ENCODE measurements at places on chromosomes 4 and X.

DNA sequence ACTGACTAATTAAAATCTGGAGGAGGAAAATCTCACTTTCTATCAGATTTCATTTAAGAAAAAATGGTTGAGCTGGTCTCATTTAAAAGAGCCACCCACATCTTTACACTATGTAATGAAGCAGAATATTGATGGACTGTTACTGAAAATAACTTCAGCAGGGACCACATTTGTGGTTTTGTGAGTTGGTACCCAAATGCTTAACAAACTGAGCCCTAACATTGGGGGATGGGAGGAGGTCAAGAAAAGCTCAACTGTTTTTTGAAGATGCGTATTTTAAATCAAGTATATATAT lies 30.1 kb downstream of the HOPX start:
- DNase-seq = no peak

GRCh38 chrX:40272141-40272540 lies 174.4 kb upstream of the BCOR start:
- DNase-seq = no peak

GRCh38 chr4:186134257-186134656 lies 29.8 kb downstream of the FAM149A start:
- DNase-seq = no peak

GRCh38 chrX:3811331-3812311 lies 98.2 kb upstream of the PRKX start:
- no peak for DNase-seq

GRCh38 chr4:135191596-135191995 lies 990.0 kb upstream of the PABPC4L start:
- no peak for DNase-seq

- no peak for DNase-seq
Observed at GRCh38 chr4:176475067-176475466, 155.3 kb downstream of the SPCS3 start.

GRCh38 chrX:123965712-123966111 lies 4.2 kb downstream of the STAG2 start:
- DNase-seq = no peak

DNA sequence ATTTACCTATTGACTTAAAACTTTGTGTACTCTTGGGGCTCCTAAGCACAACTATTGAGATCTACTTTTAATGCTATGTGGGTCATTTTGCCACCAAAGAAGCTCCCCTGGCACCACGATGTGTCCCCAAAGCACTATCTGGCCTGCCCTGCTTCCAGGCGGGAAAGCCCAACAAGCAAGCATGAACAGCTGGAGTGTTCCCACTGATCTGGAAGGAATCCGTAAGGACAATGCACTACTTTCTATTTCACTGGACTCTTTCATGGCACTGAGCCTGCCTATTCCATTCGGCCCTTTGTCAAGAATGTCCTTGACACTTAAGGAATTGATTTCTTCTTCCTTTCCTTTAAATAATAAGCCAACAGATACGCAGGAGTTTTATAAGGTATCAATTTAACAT lies 38.8 kb downstream of the GRIA3 start:
- peak; percentile 5 for DNase-seq

DNA sequence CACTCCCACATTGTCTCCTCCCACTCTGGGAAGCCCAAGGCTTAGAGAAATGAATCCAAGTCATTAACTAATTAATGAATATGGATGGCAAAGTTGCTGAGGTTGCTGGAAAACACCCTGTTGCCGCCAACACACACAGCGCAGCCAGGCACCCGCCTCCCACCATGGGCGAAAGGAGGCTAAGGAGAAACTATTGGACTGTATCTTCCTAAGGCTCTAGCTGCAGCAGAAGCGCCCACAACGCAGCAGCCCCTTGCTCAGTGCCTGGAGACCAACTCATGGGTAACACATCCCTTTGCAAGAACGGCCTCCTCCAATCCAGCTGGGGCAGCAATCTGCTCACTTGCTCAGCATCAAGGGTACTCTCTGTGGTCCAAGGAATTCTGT lies 34.2 kb downstream of the TSC22D3 start:
- DNase-seq = no peak

GRCh38 chr4:83331956-83332355 lies 2.7 kb downstream of the HPSE start:
- DNase-seq = no peak

DNA sequence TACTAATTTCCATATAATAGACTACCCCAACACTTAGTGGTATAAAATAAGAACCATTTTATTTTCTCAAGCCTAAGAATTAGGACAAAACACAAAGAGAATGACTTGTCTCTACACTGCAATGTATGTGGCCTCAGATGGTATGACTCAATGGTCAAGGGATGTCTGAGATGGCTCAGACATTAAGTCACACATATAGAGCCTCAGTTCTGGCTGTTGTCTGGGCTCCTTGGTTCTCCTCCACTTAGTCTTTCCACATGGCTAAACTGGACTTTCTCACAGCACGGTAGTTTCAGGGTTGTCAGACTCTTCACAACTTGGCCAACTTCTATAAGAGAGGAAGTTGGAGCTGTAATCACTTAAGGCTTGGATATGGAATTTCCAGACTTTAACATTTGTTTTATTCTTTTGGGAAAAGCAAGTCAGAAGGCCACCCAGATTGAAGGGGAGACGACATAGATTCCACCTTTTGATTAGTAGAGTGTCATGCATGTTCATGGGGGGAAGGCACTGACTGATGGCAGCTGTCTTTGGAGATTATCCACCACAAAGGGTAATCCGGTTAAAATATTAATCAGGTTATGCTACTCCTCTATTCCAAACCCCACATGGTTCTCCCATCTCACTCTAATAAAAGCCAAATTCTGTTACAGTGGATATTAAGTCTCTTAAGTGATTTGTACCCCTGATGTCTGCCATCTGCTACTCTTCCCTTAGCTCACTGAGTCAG lies 9.4 kb downstream of the IL15 start:
- DNase-seq = no peak

DNA sequence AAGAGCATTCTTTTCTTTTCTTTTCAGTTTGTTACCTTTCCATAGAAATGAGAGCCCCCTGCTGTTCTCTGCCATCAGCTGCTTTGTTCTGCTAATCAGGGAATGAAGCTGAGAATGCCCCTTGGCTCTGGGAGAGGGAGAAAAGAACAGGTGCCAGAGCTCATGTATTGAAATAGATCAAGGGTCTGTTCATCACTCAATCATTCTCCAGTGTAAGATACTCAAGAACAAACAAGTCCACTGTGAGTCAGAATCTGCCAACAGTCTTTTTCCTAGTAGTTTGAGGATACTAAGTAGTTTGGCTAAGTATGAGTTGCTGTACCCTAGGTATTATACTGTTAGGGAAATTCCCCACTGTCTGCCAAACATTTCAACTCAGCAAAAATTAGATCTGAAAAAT lies 144.3 kb downstream of the RTL3 start:
- no peak for DNase-seq

- DNase-seq = no peak
Observed at GRCh38 chrX:110089656-110090403, 86.9 kb downstream of the TMEM164 start.

DNA sequence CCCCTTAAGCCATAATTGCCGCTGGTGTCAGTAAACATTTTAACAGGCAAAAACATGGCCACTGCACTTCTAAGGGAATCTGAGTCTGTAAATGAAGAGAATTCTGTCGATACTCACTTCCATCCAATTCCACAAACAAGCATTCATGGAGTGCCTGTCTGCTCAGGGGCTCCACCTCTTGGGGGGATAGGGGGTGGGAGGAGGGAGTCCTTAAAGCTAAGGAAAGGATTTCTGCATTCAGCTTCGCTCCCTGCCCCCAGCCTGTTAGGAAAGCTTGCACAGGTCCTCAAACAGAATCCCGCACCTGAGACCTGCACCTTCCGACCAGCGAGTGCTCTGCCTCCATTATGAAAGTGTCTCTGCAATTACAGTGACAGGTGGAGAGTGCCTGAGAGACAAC lies 130.2 kb upstream of the KIT start:
- DNase-seq = no peak

DNA sequence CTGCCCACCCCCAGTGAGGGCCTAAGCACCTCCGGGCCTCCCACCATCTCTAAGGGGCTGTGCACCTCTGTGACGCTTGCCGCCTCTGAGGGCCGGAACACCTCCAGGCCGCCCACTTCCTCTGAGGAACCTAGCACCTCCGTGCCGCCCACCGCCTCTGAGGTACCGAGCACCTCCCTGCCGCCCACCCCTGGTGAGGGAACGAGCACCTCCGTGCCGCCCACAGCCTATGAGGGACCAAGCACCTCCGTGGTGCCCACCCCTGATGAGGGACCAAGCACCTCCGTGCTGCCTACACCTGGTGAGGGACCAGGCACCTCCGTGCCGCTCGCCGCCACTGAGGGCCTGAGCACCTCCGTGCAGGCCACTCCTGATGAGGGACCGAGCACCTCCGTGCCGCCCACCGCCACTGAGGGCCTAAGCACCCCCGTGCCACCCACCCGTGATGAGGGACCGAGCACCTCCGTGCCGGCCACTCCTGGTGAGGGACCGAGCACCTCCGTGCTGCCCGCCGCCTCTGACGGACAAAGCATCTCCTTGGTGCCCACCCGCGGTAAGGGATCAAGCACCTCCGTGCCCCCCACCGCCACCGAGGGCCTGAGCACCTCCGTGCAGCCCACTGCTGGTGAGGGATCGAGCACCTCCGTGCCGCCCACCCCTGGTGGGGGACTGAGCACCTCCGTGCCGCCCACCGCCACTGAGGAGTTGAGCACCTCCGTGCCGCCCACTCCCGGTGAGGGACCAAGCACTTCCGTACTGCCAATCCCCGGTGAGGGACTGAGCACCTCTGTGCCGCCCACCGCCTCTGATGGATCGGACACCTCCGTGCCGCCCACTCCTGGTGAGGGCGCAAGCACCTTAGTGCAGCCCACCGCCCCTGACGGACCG lies 977 bp downstream of the MAGEE1 start:
- no peak for DNase-seq

DNA sequence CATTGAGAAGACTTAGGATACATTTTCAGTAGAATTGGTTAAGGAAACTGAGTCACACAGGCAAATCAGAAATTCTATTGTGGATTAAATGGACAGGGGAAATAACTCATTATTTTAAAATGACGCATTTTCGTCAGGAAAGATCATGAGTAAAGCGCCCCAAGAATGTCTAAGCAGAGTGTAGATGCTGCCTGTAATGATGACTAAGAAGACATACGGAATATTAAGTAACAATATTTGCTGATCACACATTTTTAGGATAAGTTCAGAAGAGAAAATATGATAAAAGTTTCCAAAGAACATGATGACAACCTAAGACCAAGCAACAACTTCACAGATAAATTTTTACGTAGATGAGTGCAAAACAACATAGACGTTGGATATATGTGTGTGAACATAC lies 596.3 kb upstream of the TENM3 start:
- no peak for DNase-seq

DNA sequence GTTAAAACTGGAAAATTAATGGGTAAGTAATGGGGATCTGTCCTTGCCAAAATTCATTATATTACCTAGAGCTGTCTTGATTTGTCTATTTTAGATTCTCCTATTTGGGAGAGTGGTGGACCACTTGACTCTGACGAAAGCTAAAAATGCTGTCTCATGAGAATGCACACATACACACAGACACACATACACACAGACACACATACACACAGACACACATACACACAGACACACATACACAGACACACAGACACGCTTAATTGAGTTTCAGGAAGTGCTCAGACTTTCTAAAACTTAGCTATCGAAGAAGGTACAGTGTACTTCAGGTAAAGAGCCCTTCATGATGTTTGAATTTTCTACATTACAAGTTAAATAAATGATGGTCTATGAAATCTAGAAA lies 279.5 kb downstream of the ANKRD50 start:
- no peak for DNase-seq

GRCh38 chr4:10974371-10974770 lies 289.8 kb upstream of the CLNK start:
- DNase-seq = no peak

GRCh38 chrX:46208225-46208854 lies 336.9 kb downstream of the ZNF674 start:
- no peak for DNase-seq

- DNase-seq = no peak
Observed at GRCh38 chrX:122880952-122881351, 303.1 kb upstream of the GRIA3 start.

GRCh38 chr4:141705747-141706377 lies 69.5 kb downstream of the IL15 start:
- no peak for DNase-seq

GRCh38 chrX:155179346-155179997 lies 36.8 kb upstream of the VBP1 start:
- no peak for DNase-seq

DNA sequence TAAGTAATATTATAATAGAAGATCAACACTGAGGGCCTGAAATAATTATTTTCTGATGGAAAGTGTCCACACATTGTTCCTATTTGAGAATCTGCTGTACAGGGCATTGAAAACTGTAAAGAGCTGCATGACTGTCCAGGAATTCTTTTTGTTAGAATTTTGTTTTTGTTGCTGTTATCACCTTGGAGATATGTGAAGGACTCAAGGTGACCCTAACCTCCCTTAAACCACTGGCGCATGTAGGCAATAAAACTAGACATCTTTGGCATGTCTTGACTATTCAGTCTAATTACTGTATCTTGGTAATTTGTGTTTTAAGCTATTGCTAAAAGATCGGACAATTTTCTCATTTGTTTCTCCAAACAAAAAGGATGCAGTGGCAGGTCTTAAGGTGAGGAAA lies 55.5 kb upstream of the SMIM10 start:
- DNase-seq = no peak

GRCh38 chr4:2963966-2964471 lies 648 bp downstream of the GRK4 start:
- DNase-seq = no peak

DNA sequence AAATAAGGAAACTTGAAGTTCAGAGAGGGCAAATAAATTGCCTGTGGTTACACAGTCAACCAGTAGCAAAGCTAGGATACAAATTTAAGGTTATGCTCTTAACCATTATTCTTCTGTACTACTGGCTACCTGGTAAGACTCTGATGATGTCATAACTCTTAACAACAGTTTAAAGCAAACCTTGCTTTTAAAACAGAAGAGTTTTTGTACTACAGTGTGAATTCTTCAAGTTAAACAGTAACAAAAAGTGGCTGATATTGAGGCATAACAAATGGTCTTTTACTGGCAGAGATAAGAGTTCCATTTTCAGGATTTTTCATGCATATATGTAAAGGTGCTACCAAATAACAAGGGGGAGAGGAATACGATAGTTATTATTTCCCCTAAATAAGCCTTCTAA lies 23.4 kb downstream of the TAB3 start:
- no peak for DNase-seq

GRCh38 chrX:46803140-46803539 lies 33.7 kb upstream of the RP2 start:
- no peak for DNase-seq

GRCh38 chr4:111924696-111925095 lies 220.6 kb upstream of the FAM241A start:
- no peak for DNase-seq
